ENCODE measurements at places on chromosomes 5 and 9.

DNA sequence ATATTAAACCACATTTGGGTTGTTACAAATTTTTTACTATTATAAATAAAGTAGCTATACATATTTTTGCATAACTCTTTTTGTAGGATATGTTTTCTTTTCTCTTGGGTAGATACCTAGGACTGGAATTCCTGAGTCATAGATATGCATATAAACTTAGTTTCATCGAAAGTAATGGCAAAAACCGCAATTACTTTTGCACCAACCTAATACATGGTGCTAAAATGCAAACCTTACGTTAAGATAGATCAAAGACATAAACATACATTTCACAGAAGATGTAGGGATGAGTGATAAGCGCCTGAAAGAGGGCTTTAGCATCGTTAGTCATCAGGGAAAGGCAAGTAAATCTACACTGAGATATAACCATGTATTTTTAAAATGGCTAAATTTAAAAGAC is 178.4 kb upstream of the EFNA5 start:
- no peak for DNase-seq

DNA sequence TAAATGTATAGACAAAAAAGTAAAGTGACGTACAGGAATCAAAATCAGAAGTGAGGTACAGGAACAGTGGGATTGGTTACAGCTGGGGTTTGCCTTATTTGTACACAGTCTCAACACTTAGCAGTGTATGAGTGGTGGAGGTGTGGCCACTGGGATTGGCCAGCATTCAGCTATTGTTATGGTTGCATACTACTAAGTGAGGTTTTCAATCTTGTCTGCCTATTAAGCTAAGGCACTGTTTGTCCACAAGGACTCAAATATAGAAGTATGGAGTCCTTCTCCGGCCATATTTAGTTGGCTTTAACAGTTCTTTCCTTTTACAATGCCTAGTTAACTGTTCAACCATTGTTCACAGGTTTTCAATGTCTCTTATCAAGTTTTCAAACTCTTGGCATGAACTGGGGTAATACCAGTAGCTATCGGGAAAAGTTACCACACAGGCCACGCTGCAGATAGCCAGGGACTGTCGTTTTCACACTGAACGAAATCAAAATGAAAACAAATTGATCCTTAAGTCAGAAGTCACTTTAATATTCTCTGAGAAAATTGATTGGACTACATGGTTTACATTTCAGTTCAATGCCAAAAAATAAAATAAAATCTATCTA is 176.0 kb upstream of the FREM1 start:
- DNase-seq = no peak

GRCh38 chr5:41094871-41095270 is 23.7 kb upstream of the MROH2B start:
- peak; percentile 23 for DNase-seq

DNA sequence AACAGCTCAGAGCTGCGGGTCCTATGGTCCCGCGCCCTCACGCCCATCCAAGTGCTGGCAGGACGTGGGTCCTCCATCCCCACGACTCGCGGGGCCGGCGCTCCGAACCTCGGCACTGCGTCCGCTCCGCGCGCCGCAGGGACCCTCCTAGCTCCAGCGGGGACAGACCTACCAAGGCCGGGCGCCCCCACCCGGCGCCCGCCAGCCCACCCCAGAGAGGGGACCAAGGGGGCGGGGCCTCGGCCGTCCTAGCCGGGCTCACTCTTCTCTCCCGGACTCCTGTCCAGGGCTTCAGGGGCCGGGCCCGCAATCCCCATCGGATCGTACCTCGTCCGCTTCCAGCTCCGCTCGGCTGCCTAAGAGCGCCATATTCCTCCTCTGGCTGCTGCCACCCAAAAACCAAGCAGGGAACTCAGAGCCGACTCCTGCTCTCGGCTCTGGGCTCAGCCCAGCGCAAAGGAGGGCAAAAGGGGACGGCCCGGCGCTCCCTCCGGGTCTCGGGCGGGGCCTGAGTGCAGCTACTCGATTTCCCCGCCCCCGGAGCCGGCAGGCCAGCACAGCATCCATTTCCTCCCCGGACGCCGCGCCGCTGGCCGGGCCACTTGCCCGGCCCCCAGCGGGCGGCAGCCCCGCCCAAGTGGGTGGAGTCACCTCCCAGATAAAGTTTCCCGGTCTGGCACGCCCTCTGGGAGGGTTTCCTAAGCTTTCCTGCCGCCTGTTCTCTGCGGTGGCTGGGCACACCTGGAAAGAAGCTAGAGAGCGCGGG is at the start of gene TTC39B:
Gene TTC39B (minus strand): TSS at position 460 of the 766 bp plus-strand sequence. CDS start 91 bp downstream, at position 369.
- peak; percentile 85 for DNase-seq

- no peak for DNase-seq
These were observed 131.4 kb downstream of the KIF4B start for GRCh38 chr5:155144956-155145355.

DNA sequence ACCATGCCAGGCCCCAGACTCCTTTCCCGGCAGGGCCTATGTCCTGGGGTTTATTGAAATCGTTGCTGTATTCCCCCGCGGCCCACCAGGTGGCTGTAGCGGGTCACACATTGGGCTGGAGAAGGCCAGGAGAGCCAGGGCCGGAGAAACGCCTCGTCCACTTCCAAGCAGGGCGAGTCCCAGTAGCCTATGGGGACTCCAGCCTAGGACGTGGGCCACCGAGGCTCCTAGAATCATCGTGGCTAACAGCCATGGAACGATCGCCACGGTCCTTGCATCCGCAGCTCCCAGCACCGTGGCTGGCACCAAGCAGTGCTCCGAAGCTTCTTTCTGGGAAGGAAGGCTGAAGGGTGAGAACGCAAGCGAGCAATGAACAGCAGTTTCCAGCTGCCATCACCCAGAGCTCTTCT is 87.7 kb downstream of the ENTREP1 start:
- peak; percentile 81 for DNase-seq

DNA sequence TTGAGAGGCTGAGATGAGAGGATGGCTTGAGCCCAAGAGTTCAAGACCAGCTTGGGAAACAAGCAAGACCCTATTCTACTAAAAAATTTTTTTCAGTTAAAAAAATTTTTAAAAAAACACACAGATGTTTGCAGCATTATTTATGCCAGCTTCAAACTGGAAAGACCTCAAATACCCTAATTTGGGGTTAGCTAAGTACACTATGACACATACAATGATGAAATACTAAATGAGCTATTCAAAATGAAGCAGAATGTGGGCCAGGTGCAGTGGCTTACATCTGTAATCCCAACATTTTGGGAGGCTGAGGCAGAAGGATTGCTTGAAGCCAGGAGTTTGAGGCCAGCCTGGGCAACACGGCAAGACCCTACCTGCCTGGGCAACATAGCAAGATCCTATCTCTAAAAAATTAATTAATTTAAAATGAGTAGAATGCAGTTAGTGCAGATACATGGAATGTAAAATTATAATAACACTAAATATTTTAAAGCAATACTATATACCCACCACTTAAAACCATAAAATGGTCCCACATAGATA is 44.9 kb downstream of the LHFPL2 start:
- no peak for DNase-seq

- peak; percentile 57 for DNase-seq
These were observed 95.9 kb downstream of the UGCG start for GRCh38 chr9:111992523-111992922.

Measured in H54 (cell line).